PC-9 (cell line): ENCODE measurements at places on chromosomes 1 and 21.

DNA sequence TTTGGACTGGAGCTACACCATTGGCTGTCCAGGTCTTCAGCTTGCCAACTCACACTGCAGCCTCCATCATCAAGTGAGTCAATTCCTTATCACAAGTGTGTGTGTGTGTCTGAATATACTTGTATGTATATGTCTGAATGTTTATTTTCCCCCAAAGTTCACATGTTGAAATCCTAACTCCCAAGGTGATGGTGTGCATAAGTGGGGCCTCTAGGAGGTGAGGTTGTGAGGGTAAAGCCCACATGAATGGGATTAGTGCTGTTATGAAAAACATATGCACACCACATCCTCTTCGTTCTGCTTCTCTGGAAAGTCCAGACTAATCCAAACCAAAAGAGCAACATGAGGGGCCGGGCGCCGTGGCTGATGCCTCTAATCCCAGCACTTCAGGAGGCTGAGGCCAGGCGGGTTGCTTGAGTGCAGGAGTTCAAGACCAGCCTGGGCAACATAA, 48.7 kb upstream of the LBR start:
- DNase-seq: no peak

DNA sequence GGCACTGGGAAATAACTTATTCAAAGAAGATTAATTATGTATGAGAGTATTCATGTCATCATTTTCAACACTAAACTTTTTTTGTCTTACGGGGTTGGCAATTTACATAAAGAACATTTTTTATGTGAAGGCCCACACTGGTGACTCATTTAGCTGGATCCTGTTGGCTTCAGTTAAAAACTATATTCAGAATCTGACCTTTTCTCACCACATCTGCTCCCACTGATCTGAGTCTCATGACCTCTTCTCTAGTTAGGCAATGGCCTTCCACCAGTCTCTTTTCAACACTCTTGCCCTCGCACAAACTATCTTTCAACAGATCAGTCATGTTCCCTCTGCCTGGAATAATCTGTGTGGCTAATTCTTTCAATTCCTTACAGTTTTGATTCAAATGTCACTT, 53.4 kb downstream of the TMPRSS15 start:
- no peak for DNase-seq

- no peak for DNase-seq
Observed at GRCh38 chr21:15410853-15411252, 318.9 kb upstream of the USP25 start.

DNA sequence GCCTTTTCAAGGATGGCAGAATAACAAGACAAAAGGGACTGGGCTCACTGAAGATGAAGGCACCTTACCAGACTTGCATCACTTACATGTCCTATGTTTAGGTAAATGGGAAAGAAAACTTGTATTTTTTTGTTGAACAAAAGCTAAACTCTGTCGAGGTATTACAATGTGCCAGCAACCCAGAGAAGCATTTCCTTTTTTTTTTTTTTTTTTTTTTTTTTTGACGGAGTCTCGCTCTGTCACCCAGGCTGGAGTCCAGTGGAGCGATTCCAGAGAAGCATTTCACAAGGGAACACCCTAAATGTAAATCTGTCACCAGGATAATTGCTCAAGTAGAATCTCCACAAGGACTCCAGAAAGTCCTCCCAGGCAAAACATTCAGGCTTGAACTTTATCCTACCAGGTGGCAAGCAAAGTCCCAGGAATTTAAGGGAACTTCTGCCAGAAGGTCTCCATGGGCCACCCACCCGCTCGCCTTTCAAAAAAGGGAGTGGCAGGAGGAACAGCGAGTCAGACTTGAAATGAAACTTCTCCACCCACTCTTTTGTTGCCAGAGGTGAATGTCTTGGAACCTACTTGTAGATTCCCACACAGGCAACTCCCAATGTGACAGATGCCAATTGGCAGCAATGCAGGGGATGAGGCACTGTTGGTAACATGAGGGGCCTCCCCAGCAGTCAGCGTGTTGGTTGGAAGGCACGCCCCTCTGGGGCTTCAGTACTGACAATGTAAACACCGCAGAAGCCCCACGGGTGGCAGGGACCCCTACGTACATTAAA, 125.0 kb downstream of the TIAM1 start:
- DNase-seq: peak; percentile 69

- DNase-seq: no peak
Observed at GRCh38 chr1:19042675-19043578, 86.5 kb upstream of the IFFO2 start.

DNA sequence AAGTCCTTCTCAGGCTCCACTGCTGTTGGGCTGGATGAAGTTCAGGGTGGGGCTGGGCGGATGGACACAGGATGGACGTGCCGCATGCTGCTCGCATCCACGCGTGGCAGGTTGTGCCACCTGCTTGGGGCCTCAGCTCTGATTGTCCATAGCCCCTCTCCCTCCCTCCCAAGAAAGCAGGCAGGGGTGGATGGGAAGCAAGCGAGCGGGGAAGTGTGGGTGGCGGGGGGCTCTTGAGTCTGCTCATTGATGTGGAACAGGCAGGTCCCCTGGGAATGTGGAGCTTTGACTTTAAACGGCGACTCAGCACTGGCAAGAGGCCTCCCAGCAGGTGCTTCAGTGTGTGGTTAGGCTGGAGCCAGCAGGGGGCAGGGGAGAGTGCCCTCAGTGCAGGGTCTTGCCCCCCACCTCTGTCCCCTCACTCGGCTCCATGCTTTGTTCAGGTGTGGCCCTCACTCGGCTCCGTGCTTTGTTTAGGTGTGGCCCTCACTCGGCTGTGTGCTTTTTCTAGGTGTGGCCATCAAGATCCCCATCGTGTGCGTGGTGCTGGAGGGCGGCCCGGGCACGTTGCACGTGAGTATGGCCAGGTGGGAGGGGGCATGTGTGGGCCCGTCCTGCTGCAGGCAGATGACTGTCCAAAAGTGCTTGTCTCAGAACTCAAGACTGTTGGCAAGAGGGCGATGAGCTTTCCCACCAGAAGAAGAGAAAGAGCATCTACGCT, 23.9 kb downstream of the TRPM2 start:
- no peak for DNase-seq

DNA sequence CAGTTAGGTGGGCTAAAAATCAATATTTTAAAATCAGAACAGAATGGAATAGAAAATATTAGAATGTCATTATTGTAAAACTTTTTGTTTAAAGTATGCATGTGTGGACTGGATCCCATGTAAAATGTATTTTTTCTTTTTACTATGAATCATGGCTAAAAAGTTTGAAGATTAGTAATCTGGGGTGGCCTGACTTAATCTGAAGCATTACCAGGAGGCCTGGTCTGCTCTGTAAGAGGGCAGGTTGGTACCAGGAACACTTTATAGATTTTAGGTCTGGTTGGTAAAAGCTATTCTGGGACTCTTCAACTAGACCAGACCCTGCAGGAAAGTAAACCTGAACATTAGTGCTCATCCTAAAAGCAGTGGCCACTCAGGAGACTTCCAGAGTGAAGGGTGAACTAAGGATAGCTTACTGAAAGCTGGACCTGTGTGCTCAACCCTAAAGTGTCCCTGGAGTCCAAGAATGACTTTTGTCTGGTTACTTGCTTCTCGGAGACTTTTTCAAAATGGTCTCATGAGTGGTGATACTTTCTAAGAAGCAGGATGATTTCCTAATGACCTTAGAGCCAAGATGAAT, 16.5 kb downstream of the RGL1 start:
- no peak for DNase-seq

- DNase-seq: no peak
Observed at GRCh38 chr1:205878026-205878425, 28.1 kb upstream of the PM20D1 start.

- no peak for DNase-seq
Observed at GRCh38 chr1:181794332-181794731, 267.2 kb downstream of the ZNF648 start.

DNA sequence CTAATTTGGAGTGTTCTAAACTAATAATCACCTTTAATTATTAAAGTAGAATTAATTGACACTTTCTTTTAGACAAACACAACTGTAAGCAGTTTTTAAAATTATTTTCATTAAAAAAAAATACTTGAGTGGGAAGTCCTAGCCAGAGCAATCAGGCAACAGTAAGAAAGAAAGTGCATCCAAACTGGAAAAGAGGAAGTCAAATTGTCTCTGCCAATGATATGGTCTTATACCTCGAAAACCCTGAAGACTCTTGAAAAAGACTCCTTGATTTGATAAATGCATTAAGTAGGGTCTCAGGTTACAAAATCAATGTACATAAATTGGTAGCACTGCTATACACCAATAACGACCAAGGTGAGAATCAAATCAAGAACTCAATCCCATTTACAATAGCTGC, 83.0 kb upstream of the GADD45A start:
- no peak for DNase-seq

DNA sequence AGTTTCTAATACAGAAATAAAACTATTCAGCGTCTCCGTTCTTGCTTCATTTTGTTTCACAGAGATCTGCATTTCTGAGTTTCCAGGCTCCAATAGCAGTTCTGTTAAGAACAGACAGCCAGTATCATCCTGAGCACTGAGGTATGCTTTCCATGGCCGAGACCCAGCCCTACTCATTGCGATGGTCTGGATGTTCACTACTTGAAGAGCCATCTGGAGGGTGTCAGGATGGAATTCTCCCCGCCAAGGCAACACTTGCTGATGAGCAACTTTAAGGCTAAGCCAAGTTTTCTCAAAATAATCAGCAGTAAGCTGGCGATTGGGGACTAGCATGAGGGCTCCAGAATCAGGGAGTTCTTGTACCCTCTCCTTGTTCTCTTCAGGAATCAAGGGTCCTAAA, 7.7 kb upstream of the BCL2L15 start:
- no peak for DNase-seq
